ENCODE measurements at places on chromosomes 11 and 22.

DNA sequence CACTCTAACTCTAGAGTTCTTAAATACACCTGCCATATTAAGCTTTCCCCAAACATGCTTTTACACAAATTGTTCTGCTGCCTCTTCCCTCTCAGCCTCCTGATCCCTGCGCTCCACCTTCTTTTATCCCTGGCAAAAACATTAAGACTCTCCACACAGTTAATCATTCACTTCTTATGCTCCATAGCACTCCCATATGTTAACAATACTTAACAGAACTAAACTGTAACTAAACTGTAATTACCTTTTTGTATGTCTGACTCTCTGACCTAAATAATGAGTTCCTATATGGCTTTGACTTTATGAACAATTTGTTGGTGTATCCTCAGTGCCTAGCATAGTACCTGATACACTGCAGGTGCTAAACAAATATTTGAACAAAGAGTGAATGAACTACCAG is 71.8 kb downstream of the BTBD10 start:
- DNase-seq = no peak

GRCh38 chr11:128596250-128596649 is 8.9 kb upstream of the ETS1 start:
- no peak for DNase-seq

- no peak for DNase-seq
These were observed 5.4 kb downstream of the SCGB1C1 start for GRCh38 chr11:198236-198806.

GRCh38 chr11:10388101-10388500 is 67.0 kb upstream of the AMPD3 start:
- no peak for DNase-seq

- no peak for DNase-seq
These were observed at the start of gene PPP6R3 for GRCh38 chr11:68460741-68461574. TSS of gene PPP6R3 (plus strand) at chr11:68460752. CDS start at chr11:68537665, 76,913 bp downstream.

DNA sequence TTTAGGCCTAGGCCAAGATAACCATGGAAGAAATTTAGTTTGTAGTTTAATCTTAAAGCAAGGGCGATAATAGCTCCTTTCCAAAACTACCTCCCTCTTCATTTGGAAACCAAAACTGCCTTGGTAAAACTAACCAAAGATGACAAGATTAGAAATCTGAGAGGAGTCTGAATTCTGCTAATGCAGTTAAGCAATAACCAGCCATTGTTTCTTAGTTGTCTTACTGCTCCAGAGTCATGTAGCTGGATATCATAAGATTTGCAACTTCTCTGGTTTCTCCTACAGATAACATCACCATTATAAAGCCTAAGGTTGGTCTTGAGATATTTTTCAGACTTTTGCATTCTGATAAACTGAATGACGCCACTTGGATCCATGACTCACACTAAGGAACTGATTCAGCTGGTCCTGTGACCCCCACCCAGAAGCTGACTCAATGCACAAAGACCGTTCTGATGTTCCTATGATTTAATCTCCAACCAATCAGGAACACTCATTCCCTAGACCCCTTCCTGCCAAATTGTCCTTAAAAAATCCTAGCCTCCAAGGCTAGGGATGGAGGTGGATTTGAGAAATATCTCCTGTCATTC is 200.8 kb downstream of the LUZP2 start:
- DNase-seq = no peak

DNA sequence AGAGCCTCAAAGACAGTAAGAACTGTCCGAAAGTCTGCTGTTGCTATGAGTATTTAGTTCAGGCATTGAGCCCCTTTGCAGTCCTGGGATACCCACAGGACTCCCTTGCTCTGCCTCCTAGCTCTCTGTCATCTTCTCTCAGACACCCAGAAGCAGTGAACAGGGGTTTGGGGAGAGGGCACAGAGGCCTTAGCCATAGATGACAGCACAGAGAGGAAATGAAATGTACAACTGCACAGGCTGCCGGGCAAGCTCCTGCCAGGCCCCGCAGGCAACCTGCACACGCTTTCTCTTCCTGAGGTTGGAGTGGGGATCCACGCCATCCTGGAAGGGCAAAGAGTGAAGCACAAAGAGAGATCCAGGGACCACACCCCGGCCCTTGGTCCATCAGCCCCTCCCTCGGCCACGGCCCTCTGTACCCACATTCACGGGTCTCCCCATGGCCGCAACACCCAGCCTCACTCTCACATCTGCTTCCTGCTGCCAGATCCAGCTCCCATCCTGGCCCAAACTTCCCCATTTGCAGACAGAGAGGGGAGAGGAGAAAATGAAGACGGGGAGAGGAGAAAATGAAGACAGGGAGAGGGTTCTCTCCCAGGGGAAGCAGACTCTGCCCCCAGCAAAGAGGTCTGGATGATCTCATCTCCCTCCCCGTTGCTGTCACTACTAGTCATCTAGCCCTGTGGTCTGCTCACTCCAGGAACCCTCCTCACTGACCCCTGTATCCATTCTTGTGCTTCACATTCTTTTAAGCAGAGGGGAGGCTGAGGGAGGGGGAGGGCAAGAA is 40.7 kb downstream of the CD6 start:
- DNase-seq = no peak

- DNase-seq = no peak
These were observed 446.9 kb upstream of the B3GAT1 start for GRCh38 chr11:134858783-134859480.

- no peak for DNase-seq
These were observed 2.1 kb upstream of the CLCF1 start for GRCh38 chr11:67375320-67376055.

All from NCI-H446 treated with DMSO at 0.1 percent for 48 hours (cell line).